Effector CD4-positive, alpha-beta T cell (primary cell): ENCODE measurements at places on chromosomes 2 and 18.

DNA sequence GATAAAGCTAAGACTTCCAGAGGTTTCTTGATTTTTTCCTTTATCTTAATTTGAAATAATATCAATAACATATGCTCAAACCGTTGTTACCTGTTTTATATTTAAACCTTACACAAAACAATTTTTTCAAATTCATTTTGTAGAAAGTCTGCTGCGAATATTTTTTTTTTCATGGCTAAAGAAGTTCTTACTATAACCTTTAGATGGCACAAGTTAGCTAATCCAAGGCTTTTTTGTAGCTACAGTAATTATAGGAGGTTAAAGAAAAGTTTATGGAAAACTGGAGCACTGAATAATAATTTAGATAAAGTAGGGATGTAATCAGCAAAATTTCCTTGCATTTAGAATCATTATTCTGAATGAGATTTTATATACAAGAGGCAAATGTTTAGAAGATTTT is 78.0 kb upstream of the PNPT1 start:
- no peak for DNase-seq

GRCh38 chr2:223148516-223148915 is 96.5 kb downstream of the KCNE4 start:
- DNase-seq: no peak

- DNase-seq: no peak
These were observed 5.2 kb downstream of the FN1 start for GRCh38 chr2:215430528-215431187.

DNA sequence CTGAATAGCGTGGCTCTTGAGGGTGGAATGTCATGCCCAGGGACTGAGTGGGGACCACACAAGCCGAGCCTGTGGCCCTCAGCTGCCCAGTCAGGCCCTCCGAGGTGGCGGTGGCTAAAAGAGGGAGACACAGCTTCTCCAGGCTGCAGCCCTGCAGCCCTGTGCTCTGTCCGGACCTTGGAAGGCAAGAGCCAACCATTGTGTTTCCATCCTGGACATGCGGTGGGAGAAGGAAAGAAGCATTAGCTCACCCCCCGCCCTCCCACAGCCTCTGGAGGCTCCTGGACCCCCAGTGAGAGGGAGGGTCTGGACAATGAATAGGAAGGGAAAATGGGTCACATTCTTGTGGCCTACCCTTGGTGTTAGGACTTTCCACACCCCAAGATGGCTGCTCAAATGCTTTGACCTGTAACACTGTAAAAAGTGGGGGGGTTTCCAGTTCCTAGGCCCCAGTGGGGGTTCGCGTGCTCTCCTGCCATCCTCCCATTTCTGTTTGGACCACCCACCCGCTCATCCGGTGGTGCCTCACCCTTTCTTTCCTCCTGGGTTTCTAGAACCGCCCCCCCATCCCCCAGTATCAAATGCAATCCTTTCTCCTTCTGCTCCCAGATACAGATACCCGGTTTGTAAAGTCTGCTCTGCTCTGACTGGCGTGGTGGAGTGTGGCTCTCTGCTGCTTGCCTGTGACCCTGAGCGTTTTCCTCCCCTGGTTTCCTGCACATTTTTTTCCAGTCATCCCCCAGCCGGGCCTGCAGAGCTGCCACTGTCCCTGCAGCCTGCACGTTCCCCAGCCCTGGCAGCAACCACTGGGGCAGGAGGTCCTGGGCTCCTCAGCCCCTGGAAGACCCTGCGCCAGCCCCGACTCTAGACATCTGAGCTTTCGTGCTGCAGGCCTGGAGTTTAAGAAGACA is 36.3 kb upstream of the SMAD7 start:
- no peak for DNase-seq

DNA sequence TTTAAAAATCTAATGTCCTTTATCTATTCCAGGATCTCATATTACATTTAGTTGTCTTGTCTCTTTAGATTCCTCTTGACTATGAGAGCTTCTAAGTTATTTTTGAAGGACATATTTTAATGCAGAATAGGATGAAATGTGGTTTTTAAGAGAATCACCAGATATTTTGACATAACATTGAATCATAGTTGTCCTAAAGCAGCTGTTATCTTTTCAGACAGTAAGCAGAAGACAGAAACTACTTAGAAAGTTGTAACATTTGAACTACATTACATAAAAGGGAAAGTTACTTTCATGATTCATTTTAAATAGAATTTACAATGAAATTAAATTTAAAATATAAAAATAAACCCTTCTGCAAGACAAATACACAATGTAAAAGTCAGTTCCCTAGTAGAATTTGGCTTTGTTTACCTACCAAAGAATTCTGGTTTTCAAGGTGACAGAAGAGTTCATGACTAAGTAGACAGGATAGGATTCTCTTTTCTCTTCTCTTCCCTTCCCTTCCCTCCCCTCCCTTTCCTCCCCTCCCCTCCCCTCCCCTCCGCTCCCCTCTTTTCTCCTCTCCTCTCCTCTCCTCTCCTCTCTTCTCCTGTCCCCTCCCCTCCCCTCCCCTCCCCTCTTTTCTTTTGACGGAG is 186.0 kb downstream of the DIS3L2 start:
- DNase-seq: no peak

DNA sequence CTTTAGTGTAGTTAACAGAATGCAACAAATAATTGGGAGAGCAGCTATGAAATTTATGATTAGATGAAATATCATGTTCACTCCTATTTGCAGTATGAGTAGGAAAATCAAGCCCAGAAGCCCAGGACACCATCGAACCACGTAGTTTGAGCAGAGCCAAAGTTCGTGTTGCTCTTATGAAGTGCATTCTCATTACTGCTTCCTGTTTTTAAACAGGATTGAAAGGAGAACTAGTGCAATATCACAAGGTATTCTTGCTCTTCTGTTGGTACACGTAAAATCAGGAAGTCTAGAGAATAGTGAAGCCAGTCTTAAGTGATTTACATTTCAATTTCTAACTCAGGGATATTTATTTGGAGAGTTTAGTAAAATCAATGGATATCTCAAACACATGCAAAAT is 21.1 kb downstream of the ARHGAP15 start:
- no peak for DNase-seq

GRCh38 chr2:124778076-124778475 is 753.0 kb downstream of the CNTNAP5 start:
- no peak for DNase-seq

GRCh38 chr2:175156534-175156933 is 11.5 kb downstream of the ATF2 start:
- DNase-seq: no peak

- no peak for DNase-seq
These were observed 8.1 kb downstream of the TEX51 start for GRCh38 chr2:126906781-126907180.

DNA sequence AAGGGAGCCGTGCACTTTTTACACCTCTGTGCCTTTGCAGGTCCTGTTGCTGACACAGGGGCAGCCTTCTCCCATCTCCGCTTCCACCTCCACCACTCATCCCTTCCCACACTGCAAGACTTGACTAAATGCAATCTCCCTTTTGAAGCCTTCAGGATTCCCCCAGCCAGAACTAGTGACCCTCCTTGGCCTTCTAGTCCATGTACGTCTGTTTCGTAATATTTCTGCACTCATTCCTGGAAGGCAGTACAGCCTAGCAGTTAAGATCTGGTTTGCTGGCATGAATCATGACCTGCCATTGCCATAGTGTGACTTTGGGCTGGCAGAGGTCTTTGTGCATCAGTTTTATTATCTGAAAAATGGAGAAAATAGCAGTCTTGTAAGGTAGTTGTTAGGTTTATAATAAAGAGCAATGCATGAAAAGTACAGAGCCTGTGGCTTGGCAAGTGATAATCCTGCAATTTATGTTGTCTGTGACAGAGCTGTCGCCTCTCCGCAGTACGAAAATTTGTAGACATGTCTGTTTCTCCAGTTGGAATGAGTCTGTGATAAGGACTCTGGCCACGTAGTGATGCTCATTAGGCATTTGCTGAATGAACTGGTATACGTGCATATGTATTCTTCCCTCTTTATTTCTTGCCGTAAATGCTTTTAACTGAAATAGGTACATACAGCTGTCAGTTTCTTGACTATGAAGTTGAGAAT is 36.7 kb downstream of the NCK2 start:
- no peak for DNase-seq
